GM23248 (cell line): ENCODE measurements at places on chromosomes 7 and 10. TPM values are rescaled to one million over a fixed set of nuclear protein-coding genes. Genes with fewer than 3 reads are reported as not detected.

DNA sequence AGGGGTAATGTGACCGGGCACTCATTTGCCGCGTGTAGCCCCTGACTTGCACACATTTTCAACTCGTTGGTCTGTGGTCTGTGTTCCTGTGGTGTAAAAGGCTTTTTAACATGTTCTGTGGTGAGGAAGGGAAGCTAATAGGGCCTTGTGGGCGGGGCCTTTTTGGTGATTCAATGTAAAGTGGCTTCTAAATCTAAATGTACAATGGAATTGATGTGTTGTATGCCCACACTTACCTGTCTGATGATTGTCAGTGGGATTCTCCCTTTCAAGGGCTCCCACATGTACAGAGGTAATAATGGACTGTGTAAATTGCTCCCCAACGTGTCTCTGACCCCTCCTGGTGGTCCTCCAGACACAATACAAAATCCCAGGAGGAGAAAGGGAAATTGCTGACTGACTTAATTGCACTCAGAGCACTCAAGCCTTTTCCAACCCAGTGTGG is 43.1 kb upstream of the GATAD1 start:
- DNase-seq, result no peak

- no peak for DNase-seq
These were observed 488.9 kb upstream of the PHF14 start for GRCh38 chr7:10484767-10485166.

LRRD1 gene
- total RNA-seq, result not detected in 2 replicates

- DNase-seq, result no peak
These were observed 123.5 kb downstream of the KMT2C start for GRCh38 chr7:152312316-152312715.

- no peak for DNase-seq
These were observed 9.8 kb upstream of the ACTA2 start for GRCh38 chr10:88962336-88962735.

GRCh38 chr7:135337977-135338550 is 104.4 kb downstream of the STRA8 start:
- no peak for DNase-seq

C7orf57 gene
- not detected in 2 replicates for total RNA-seq

DNA sequence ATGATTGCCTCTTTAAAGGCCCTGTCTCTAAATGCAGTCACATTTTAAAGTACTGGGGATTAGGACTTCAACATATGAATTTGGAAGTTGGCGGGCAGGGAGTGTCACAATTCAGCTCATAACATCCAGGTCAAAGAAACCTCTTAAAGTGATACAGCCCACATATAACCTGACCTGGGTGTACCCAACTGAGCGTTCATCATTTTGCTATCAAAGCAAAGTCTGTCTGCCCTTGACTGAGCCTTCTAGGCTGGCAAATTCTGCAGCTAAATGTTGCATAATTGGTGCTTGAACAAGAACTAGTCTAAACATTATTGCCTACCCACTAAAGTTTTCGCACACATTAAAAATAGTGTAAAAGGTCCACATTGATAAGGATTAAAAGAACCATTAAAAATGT is 3.7 kb downstream of the MSRB2 start:
- DNase-seq, result no peak

- no peak for DNase-seq
These were observed 35.6 kb downstream of the ANKMY2 start for GRCh38 chr7:16609842-16610450.

SLC26A3 gene
- not detected in 2 replicates for total RNA-seq

KDM7A gene
- 6.7 and 7.8 TPM in 2 replicates for total RNA-seq
